DMS53 (cell line): ENCODE measurements at places on chromosomes 2 and 18.

- no peak for DNase-seq
Measured at GRCh38 chr2:214987261-214987660, 151.2 kb downstream of the ABCA12 start.

DNA sequence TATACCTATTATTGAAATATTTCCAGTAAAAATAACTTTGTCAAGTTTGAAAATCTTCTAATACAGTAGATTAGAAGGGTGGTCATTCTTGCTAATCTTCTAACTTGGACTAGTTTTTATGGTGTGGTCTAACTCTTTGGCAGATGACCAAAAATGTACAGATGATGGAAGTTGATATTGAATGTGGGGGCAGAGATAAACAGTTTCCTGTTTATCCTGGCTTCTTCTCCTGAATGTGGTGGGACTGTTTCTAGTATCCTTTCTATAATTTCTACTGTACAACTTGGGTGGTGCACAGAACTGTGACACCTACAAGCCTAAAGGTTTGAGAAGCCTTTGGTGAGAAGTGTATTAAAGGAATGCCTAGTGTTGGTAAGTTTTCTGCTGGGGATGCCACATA is 178.7 kb downstream of the PDE11A start:
- DNase-seq, result no peak

GRCh38 chr18:23057096-23057495 is 78.2 kb upstream of the CABLES1 start:
- DNase-seq, result no peak

GRCh38 chr18:8462651-8463185 is 146.5 kb upstream of the RAB12 start:
- DNase-seq, result no peak

GRCh38 chr2:67485431-67485830 is 88.3 kb downstream of the ETAA1 start:
- no peak for DNase-seq

- peak; percentile 84 for DNase-seq
Measured at GRCh38 chr2:45168711-45169338, 159.6 kb upstream of the SIX2 start.

DNA sequence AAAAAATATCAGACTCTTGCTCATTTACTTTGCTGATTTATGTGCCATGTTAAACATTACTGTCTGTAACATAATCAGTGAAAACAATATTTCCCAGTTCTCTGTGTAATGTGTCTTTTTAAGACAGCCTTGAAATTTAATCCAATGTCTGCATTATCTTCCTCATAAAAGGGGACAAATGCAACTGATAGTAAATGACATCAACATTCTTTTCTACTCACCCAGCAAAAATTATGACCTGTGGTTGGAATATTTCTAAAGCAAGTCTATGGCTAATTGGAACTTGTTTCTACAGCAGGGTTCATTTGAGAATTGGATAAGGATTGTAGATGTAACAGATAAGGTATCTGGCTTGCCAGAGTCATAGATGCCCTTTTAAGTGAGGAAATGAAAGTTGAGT is 34.8 kb downstream of the C1D start:
- DNase-seq, result no peak

GRCh38 chr2:104939570-104940217 is 85.8 kb downstream of the POU3F3 start:
- peak; percentile 63 for DNase-seq

DNA sequence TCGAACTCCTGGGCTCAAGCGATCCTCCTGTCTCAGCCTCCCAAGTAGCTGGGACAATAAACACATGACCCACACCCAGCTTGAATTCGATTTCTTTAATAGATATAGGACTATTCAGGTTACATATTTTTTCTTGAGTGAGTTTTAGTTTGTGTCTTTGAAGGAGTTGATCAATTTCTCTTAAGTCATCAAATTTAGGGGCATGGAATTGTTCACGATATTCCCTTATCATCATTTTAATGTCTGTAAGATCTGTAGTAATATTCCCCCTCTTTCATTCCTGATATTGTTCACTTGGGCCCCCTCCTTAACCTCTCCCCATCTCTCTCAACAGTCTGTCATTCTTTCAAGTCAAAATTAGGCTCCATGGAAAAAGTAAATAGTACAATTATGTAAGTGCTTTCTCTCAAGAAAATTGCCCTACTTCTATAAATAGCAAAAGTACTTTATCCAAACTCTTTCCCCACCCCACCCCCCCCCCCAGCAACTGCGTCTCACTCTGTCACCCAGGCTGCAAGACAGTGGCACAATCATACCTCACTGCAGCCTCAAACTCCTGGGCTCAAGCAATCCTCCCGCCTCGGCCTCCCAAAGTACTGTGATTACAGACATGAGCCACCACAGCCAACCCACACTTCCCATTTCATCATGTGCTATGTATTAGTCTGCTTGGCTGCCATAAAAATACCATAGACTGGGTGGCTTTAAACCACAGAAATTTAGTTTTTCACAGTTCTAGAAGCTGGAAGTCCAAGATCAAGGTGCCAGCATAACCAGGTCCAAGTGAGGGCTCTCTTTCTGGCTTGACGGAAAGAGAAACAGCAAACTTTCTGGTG is 20.1 kb downstream of the WDR33 start:
- DNase-seq, result no peak

GRCh38 chr2:75290600-75291150 is 91.4 kb upstream of the TACR1 start:
- DNase-seq, result no peak

DNA sequence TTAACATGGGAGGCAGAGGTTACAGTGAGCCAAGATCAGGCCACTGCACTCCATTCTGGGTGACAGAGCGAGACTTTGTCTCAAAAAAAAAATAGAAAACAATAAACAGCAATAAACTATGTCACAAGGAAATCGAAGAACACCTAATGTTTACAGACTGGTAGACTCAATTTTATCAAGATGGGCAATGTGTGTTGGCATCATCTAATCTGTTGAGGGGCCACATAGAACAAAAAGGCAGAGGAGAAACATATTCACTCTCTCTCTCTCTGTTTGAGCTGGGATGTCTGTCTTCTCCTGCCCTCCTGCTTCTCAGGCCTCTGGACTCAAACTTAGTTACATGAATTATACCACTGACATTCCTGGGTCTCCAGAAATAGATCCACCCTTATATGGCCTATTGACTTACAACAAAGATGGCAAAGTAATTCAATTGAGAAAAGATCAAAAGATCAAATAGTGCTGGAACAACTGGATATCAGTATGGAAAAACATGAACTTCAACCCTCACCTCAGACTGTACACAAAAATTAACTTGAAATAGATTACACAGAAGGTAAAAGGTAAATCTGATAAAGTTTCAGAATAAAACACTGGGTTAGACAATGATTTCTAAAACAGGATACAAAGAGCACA is 703.8 kb upstream of the CRIM1 start:
- no peak for DNase-seq

- DNase-seq, result no peak
Measured at GRCh38 chr2:69594341-69594740, 49.2 kb downstream of the AAK1 start.

DNA sequence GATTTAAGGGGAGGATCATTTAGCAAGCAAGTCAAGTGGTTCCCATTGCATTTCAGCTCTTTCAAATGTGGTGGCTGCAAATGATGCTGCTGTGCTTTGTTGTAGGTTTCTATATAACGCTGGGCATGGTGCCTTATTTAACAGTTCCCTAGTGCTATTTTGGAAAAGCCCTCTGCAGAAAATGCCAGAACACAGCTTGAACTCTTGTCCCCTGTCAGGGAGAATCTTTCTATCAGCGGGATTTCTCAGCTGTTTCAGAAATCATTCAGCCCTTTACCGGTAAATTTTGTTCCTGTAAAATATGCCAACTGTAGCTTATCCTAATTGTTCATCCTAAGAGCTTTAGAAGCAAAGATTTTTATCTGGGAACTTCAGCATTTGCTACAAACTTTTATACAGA is 77.8 kb upstream of the DTNA start:
- DNase-seq, result no peak
